ENCODE measurements at places on chromosomes 6 and 20.

DNA sequence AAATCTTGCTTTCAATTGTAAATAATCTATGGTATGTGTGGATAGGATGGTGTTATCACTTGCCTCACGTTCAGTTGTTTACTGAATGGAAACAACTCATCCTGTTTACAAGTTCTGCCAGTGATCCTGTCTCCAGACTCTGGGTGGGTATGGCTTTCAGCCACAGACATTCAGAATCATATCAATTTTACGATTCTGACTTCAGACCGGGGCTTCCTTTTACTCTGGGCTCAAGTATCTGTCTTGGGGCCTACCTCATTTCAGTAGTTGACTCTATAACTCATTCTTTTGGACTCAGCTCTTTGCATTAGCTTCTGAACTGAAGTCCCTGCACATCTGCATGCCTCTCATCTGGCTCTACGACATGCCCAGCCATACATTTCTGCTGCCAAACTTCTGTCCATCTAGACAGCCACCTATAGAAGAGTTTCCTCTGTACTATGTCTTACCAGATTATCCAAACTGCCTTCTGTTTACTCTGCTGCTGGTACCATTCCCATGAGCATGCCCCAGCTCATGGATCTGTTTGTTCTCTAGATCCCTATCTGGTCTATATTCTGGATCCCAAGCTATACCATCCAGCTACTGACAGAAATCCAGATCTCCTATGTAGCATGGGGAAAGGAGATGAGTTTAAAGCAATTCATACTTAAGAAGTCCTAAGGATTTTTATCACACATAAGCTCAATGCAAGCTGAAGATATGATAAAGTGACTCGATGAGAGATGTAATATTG, 34.3 kb downstream of the FYN start:
- H3K4me3 ChIP-seq, result peak overlapping the region; percentile 83
- H3K36me3 ChIP-seq, result peaks cover 51% of the 10 kb centered on the region
- H3K27ac ChIP-seq, result no peak overlapping the region
- DNase-seq, result no peak
- H3K4me1 ChIP-seq, result peaks cover 27% of the 10 kb centered on the region

DNA sequence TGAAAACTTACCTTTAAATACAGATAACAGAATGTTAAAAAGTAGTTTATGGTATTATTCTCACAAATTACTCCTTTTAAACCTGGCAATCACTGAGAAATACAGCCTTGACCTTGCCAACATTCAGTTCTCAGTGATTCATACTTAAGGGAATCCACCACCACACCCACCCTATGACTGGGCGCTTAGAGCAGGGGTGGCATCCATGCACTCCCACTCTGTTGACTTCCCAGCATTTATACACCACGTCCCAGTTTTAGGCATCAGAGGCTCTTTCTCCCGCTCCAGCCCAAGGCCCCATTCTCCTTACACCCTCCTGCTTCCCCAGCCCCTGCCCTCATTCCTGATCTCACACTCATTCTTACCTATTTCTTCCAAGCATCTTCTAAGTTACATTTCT, 16.3 kb downstream of the TRAF3IP2 start:
- H3K4me3 ChIP-seq, result no peak overlapping the region
- peaks cover 12% of the 10 kb centered on the region for H3K36me3 ChIP-seq
- H3K27me3 ChIP-seq, result no peaks in the 10 kb centered on the region
- H3K4me1 ChIP-seq, result peaks cover 22% of the 10 kb centered on the region
- no peak overlapping the region for H3K27ac ChIP-seq

- no peaks in the 10 kb centered on the region for H3K4me1 ChIP-seq
- H3K27ac ChIP-seq, result no peak overlapping the region
- no peaks in the 10 kb centered on the region for H3K27me3 ChIP-seq
- H3K36me3 ChIP-seq, result no peaks in the 10 kb centered on the region
Observed at GRCh38 chr6:95175927-95176675, 401.2 kb upstream of the MANEA start.

DNA sequence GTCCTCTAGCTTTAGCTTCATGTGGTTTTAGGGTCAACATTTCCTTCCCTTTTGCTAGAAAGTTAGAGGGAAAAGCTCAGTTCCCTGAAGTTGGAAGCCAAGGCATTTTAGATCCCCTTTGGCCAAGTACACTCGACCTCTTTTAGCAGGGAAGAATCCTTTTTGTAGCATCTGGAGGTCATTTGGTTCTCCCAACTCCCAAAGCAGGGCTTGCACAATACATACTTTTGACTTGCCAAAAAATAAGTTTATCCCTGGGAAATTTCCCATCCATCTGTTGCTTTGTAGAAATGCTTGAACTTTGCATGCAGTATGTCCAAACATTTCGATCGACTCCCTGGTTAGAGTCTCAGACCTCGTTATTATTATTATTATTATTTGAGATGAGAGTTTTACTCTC, 4.6 kb upstream of the EDEM2 start:
- H3K36me3 ChIP-seq, result peaks cover 2% of the 10 kb centered on the region
- no peak for DNase-seq
- no peak overlapping the region for H3K27ac ChIP-seq
- no peak overlapping the region for H3K4me3 ChIP-seq

- DNase-seq, result no peak
- H3K27ac ChIP-seq, result peak overlapping the region; percentile 89
- peak overlapping the region; percentile 48 for H3K4me3 ChIP-seq
- H3K27me3 ChIP-seq, result peaks cover 2% of the 10 kb centered on the region
Observed at GRCh38 chr6:134288538-134289203, 29.2 kb downstream of the SGK1 start.

GRCh38 chr20:35893942-35894341, 60.4 kb downstream of the SCAND1 start:
- no peak for DNase-seq
- H3K36me3 ChIP-seq, result peaks cover 16% of the 10 kb centered on the region
- peaks cover 16% of the 10 kb centered on the region for H3K4me1 ChIP-seq
- H3K27me3 ChIP-seq, result no peaks in the 10 kb centered on the region
- no peak overlapping the region for H3K27ac ChIP-seq
- H3K4me3 ChIP-seq, result no peak overlapping the region

DNA sequence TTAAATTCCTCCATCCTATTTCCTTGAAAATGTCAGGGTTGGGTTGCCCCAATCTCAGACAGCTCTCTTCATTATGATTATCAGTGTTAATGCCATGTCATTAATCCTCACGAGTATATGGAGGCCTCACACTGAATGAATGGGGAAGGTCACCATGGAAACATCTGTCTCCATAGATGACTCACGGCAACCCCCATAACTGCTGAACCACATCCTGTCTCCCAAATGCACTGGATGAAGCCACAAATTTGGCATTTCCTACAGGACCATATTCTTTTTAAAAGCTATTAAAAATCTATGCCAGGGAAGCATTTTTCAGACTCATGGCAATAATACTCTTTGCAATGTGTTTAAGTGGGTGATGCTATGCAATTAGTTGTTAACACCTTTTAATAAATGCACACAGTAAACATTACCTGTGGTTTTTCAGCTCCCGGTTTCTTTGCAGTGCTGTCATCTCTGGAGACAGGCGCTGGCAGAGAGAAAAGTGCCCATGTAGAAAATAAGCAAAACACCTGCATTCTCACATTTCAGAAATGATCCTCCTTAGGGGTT, 80.1 kb upstream of the PTPRK start:
- peaks cover 3% of the 10 kb centered on the region for H3K27me3 ChIP-seq
- peaks cover 55% of the 10 kb centered on the region for H3K4me1 ChIP-seq
- H3K36me3 ChIP-seq, result no peaks in the 10 kb centered on the region
- no peak overlapping the region for H3K4me3 ChIP-seq
